ENCODE measurements at places on chromosomes 13 and 19. TPM values are rescaled to one million over a fixed set of nuclear protein-coding genes. Genes with fewer than 3 reads are reported as not detected.

GNG7 gene
- 0.38 TPM for total RNA-seq

SPRED3 gene
- total RNA-seq: 1.4 TPM

ZGLP1 gene
- total RNA-seq: 0.23 TPM

POLD1 gene
- 34.3 TPM for total RNA-seq

CPAMD8 gene
- total RNA-seq: 0.12 TPM

ATP8A2 gene
- total RNA-seq: under 0.01 TPM

ZNF665 gene
- total RNA-seq: 2.3 TPM

Data from smooth muscle cell of the coronary artery (primary cell).